ENCODE measurements at places on chromosomes 11 and 22. TPM values are rescaled to one million over a fixed set of nuclear protein-coding genes. Genes with fewer than 3 reads are reported as not detected.

DNA sequence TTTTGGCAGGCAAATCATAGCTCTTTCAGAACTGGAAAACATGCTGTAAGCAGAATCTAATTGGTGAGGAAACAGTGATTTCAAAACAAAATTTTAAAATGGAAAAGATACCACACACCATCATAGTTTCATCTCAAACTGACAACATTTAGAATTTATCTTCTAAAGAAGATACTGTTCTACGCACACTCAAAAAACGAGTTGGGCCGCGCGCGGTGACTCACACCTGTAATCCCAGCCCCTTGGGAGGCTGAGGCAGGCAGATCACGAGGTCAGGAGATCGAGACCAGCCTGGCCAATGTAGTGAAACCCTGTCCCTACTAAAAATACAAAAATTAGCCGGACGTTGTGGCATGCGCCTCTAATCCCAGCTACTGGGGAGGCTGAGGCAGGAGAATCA is 44.2 kb upstream of the ADSL start:
- no peak overlapping the region for H3K4me3 ChIP-seq
- no peak overlapping the region for H3K27ac ChIP-seq
- peaks cover 20% of the 10 kb centered on the region for H3K4me1 ChIP-seq
- H3K27me3 ChIP-seq = no peaks in the 10 kb centered on the region
- peaks cover 38% of the 10 kb centered on the region for H3K36me3 ChIP-seq

GRCh38 chr22:22021162-22021750 is 38.7 kb upstream of the TOP3B start:
- peaks cover 8% of the 10 kb centered on the region for H3K27me3 ChIP-seq
- no peak overlapping the region for H3K27ac ChIP-seq
- peaks cover 6% of the 10 kb centered on the region for H3K4me1 ChIP-seq
- H3K4me3 ChIP-seq = no peak overlapping the region
- no peaks in the 10 kb centered on the region for H3K36me3 ChIP-seq

The OR51B5 gene
- total RNA-seq = not detected

DNA sequence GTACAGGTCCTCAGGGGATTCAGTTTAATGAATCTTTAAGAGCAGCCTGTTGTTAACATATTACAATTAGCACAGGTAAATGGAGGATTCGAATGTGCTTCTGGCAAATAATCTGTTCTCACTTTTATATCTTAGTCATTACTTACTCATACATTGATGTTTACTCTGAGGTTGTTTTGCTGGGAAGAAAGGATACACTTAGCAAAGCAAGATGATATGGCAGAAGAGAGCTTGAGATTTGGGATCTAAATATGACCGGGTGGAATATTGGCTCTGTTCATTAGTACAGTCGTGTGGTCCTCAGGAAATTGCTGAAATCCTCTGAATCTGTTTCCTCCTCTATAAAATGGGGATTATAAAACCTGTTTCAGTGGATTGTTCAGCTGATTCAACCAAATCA is 59.7 kb downstream of the SPON1 start:
- no peak overlapping the region for H3K27ac ChIP-seq
- H3K4me3 ChIP-seq = no peak overlapping the region
- H3K4me1 ChIP-seq = no peaks in the 10 kb centered on the region
- no peaks in the 10 kb centered on the region for H3K36me3 ChIP-seq
- H3K27me3 ChIP-seq = peaks cover 11% of the 10 kb centered on the region
- DNase-seq = no peak

The YPEL4 gene
- total RNA-seq = 0.13 TPM

The GPR152 gene
- total RNA-seq = not detected

- DNase-seq = no peak
- no peak overlapping the region for H3K27ac ChIP-seq
- H3K36me3 ChIP-seq = no peaks in the 10 kb centered on the region
Observed at GRCh38 chr11:114052160-114052559, 7.4 kb upstream of the ZBTB16 start.

The HTR3A gene
- total RNA-seq = not detected

The CATSPERZ gene
- not detected for total RNA-seq

DNA sequence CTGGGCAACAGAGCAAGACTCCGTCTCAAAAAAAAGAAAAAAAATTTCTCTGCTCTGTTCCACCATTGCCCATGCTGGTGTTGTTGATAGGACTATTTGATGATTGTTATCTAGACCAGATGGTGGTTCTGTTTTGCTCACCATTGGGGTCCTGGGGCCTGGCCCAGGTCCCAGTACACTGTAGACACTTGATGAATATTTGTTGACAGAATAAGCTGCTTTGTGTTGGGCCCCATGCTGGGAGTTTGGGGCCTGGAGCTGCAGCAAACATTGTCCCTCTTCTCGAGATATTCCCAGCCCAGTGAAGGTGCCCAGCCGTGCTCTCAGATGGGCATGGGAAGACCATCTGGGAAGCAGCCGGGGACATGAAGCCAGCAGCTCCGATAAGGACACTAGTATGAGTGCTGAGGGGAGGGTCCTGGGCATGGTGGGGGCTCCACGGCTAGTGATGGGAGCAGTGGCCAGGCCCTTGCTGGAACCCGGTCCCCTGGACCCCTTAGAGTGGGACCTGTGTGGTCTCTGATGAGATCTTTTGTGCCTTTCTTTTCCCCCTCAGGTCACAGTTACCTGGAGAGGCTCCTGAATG is 13.6 kb downstream of the INCENP start:
- H3K36me3 ChIP-seq = peaks cover 70% of the 10 kb centered on the region
- no peak overlapping the region for H3K27ac ChIP-seq
- H3K4me3 ChIP-seq = no peak overlapping the region

The OR2AT4 gene
- not detected for total RNA-seq

GRCh38 chr22:35638001-35638400 is 10.2 kb upstream of the APOL6 start:
- DNase-seq = no peak
- no peak overlapping the region for H3K4me3 ChIP-seq
- H3K27ac ChIP-seq = no peak overlapping the region
- no peaks in the 10 kb centered on the region for H3K36me3 ChIP-seq
- peaks cover 12% of the 10 kb centered on the region for H3K27me3 ChIP-seq

DNA sequence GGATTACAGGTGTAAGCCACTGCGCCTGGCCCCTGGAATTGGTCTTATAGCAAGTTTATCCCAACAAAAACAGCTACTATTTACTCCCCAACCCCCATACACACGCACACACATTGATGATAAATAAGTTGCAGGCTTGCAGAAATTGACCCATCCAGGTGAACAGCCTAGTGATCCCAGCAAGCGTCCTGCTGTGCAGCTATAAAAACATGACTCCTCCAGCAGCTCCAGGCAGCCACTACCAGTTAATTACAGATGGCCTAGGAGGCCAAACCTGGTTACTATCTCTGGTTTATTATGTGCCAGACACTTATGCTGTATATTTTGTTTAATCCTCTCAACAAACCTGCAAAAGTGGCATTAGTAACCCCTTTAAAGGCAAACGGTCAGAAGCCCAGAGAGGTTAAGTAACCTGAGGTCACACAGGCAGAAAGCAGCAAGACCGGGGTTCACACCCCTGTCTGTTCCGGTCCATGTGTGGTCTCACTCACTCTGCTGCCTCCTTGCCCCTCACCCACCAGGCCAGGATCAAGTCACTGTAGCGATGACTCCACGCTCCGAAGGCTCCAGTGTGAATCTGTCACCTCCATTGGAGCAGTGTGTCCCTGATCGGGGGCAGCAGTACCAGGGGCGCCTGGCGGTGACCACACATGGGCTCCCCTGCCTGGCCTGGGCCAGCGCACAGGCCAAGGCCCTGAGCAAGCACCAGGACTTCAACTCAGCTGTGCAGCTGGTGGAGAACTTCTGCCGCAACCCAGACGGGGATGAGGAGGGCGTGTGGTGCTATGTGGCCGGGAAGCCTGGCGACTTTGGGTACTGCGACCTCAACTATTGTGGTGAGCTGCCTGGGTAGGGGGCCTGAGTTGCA is 6.6 kb downstream of the F2 start:
- H3K36me3 ChIP-seq = no peaks in the 10 kb centered on the region
- H3K27ac ChIP-seq = no peak overlapping the region
- H3K4me3 ChIP-seq = no peak overlapping the region
- DNase-seq = no peak
- H3K27me3 ChIP-seq = no peaks in the 10 kb centered on the region
- H3K4me1 ChIP-seq = no peaks in the 10 kb centered on the region

GRCh38 chr22:26892166-26893041 is 235.0 kb downstream of the MIAT start:
- H3K36me3 ChIP-seq = no peaks in the 10 kb centered on the region
- H3K4me3 ChIP-seq = no peak overlapping the region
- no peak overlapping the region for H3K27ac ChIP-seq
- H3K27me3 ChIP-seq = no peaks in the 10 kb centered on the region
- peak; percentile 14 for DNase-seq

- H3K27me3 ChIP-seq = no peaks in the 10 kb centered on the region
- no peak for DNase-seq
- H3K4me3 ChIP-seq = no peak overlapping the region
- H3K4me1 ChIP-seq = no peaks in the 10 kb centered on the region
- H3K36me3 ChIP-seq = no peaks in the 10 kb centered on the region
Observed at GRCh38 chr11:133676265-133676664, 144.0 kb upstream of the OPCML start.

The IL17REL gene
- not detected for total RNA-seq

The DCDC1 gene
- not detected for total RNA-seq

The SCARF2 gene
- total RNA-seq = 0.76 TPM

- H3K27ac ChIP-seq = no peak overlapping the region
- no peaks in the 10 kb centered on the region for H3K4me1 ChIP-seq
- H3K4me3 ChIP-seq = no peak overlapping the region
- DNase-seq = no peak
- H3K27me3 ChIP-seq = peaks cover 4% of the 10 kb centered on the region
Observed at GRCh38 chr11:11477695-11478420, 124.8 kb upstream of the CSNK2A3 start.

- peaks cover 40% of the 10 kb centered on the region for H3K36me3 ChIP-seq
- H3K4me3 ChIP-seq = no peak overlapping the region
- peaks cover 3% of the 10 kb centered on the region for H3K27me3 ChIP-seq
- DNase-seq = no peak
Observed at GRCh38 chr11:579830-580601, 3.7 kb downstream of the PHRF1 start.

DNA sequence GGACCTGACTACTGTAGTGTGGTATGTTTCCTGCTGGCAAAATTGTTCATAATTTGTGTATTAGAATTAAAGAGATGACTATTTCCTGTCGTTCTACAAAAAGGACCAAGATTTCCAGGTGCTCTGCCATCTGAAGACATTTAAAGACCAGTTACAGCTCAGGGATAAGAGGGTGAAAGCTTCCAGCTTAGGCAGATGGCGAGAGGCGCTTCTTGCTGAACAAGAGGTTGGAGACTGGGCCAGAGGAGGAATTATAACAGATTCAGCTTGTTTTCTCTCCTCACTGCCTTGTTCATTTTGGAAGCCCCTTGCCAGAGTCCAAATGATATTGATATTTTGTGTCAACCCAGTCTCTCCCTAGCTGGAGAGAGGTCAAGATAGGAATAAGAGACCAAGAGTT is 23.1 kb upstream of the NNMT start:
- H3K4me3 ChIP-seq = no peak overlapping the region
- peaks cover 41% of the 10 kb centered on the region for H3K27me3 ChIP-seq
- no peaks in the 10 kb centered on the region for H3K4me1 ChIP-seq
- no peak overlapping the region for H3K27ac ChIP-seq
- DNase-seq = no peak
- no peaks in the 10 kb centered on the region for H3K36me3 ChIP-seq

DNA sequence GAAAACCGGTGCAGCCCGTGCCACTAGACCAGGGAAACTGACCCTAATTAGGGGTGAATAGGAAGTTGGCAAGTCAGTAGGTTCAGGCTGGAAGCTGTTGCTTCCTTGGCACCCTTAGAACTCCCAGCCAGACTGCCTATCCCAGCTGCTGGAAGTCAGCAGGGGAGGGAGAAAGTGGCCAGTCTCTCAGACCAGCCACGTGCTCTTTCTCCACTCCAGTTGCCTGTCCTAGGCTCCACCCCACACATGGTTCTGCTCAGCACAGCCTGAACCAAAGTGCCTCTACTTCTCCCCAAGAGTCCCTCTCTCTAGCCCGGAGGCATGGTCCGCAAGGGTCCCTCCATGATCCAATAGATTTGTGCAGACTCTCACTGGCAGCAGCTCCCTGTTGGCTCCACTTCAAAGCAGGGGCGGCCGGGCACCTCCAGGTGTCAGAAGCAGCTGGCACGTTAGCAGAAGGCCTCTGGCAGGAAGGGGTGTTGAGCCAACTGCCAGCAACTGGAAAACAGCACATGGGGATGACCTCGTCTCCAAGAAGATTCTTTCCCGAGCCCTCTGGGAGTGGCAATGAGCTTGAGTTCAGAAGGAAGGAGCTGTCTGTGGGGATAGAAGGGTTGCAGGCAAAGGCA is 27.7 kb downstream of the ARFGAP2 start:
- H3K27ac ChIP-seq = no peak overlapping the region
- H3K4me3 ChIP-seq = no peak overlapping the region
- H3K27me3 ChIP-seq = no peaks in the 10 kb centered on the region
- H3K36me3 ChIP-seq = no peaks in the 10 kb centered on the region
- peaks cover 12% of the 10 kb centered on the region for H3K4me1 ChIP-seq
- no peak for DNase-seq

The MRGPRX4 gene
- total RNA-seq = not detected

DNA sequence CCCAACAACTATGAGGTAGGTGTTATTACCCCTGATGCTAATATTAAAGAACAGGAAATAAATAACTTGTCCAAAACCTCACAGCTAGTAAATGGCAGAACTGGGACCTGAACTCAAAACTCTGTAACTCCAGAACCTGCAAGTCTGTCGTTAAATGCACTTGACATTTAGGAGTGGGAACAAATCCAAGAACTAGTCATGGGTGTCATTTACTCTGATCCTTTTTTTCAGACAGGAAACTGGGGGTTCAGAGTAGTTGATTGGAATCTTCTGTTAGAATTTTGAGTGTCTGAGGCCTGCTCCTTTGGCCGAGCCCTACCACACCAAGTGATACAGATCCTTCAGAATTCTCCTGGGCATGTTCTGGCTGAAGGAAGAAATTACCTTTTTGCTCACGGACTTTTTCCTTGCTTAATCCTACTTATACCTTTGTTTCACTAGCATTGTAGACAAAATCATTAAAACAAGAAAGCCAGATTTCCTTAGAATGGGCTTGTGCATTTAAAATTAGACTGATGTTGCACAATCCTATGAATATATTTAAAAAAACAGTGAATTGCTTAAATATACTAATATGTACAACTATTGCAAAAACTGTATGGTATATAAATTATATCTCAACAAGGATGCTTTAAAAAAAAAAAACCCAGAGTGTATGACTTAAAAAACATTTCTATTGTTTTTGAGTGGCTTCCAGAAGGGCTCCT is 1.4 kb upstream of the YAP1 start:
- H3K4me1 ChIP-seq = peaks cover 16% of the 10 kb centered on the region
- H3K4me3 ChIP-seq = peak overlapping the region; percentile 88
- no peak for DNase-seq
- no peak overlapping the region for H3K27ac ChIP-seq
- peaks cover 41% of the 10 kb centered on the region for H3K27me3 ChIP-seq

DNA sequence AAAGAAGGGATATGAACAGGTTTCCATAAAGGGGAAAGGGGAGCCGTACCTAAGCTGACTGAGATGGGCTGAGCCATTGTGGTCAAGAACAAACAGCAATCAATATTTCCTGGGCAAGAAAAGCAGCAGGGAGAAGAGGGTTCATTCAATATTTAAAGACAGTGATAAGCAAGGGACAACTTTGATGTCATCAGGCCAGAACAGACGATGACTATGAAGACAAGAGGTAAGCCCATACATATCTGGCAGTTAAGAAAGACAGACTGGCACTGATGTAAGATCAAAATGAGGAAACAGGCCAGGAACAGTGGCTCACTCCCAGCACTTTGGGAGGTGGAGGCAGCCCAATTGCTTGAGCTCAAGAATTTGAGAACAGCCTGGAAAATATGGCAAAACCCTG is 2.4 kb downstream of the OR5A2 start:
- peaks cover 10% of the 10 kb centered on the region for H3K4me1 ChIP-seq
- H3K27ac ChIP-seq = no peak overlapping the region
- DNase-seq = no peak
- H3K27me3 ChIP-seq = peaks cover 3% of the 10 kb centered on the region
- no peak overlapping the region for H3K4me3 ChIP-seq
- H3K36me3 ChIP-seq = no peaks in the 10 kb centered on the region

The CABP2 gene
- total RNA-seq = not detected
